ENCODE measurements at places on chromosomes 4 and X.

DNA sequence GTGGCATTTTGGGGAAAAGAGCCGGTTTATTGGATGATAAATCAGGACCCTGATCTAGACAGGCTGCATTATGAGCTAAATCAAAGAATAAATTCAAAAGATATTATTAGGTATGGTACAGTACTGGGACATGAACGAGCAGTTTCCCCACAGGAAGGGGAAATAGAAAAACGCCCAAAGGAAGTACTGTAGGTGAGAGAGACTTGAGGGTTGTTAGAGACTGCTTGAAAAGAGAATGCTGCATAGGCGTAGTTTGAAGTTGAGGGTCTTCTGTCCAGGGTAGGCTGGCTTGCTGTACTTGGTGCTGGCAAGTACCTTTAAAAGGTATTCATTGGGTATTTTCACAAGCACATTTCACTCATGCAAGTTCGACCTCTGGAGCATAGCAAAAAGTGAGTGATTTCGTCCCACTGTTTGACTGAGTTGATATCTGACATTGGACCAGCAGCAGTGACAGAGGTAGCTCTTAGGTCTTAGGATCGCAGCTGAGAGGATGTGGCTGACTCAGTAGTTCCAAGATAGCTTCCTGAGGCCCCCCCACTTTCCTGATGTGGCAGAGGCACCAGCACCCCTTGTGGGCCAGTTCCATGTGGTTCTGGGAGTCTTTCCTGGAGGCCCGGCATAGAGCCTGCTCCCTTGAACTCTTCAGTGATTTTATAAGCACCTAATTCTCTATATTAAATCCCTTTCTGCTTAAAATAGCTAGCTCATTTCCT, 64.3 kb downstream of the TMEM131L start:
- no peak for DNase-seq

DNA sequence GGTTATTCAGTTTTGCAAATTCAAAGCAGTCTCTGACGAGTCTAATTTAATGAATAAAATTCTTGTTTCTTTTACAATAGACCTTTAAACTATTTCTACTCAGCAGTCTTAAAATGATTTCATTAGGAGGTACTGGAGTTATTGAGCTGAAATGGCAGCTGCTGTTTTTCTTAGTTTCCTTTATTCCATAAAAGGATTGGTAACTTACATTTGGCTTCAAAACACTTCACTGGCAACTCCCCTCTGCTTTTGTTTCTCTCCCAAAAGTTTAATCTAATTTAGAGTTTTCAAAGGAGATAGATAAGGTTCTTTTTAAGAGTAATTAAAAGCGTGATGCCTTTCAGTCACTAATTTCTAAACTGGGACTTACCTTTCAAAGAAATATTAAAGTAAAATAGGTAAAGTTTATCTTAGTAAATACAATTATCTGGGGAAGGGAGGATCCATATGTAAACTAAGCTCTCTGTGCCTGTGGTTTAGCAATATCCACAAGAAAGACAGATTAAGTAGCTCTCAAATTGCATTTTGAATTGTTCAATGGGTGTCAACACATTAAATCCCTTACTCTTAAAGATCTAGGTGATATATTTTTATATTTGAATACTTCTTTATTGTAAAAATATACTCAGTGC, 17.1 kb upstream of the PCDH10 start:
- no peak for DNase-seq

DNA sequence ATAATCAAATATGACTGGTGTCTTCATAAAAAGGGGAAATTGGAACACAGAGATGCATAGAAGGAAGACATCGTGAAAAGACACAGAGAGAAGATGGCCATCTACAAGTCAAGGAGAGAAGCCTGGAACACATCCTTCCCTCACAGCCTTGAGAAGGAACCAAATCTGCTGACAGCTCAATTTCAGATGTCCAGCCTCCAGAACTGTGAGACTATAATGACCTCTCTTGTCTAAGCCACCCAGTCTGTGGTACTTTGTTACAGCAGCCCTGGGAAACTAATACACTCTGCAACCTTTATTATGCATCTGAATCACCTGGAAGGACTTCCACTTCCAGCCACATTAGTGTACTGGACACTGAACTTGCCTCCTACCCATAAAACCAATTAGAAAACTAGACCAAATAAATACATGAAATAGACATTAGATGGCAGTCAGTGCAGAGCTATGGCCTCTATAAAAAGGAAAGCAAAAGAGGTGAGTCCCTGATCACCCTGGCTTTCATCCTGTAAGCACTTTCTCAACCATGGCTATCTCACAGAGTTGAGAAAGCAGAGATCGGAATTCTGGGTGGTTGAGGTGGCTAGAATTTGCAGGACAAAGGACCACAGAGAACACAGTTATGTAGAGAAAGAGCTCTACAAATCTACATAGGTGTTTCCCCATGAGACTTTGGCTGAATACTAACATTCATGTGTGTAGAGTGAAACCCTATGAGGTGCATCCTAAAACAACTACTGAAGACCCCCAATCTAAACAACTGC, 25.7 kb downstream of the GAB3 start:
- no peak for DNase-seq

GRCh38 chr4:88791274-88791673, 93.6 kb upstream of the NAP1L5 start:
- DNase-seq = no peak

GRCh38 chr4:155578219-155578618, 88.4 kb upstream of the GUCY1A1 start:
- no peak for DNase-seq

GRCh38 chrX:150698981-150699380, 5.8 kb downstream of the MTMR1 start:
- no peak for DNase-seq

DNA sequence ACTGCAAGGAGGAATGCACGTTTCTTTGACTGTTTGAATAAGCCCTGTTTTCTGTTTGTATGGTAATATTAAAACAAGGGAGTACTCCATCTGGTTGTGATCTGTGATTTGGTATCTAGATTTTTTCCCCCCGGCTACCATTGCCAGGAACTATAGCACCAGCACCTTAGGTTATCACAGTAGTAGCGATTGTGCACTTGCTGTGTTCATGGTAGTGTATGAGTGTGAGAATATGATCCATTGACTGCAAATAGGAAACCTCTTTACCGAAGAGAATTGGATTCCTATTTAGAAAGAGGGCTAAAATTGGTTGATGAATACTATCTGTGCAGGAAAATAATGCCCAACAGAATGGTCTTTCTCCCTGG, 69.9 kb downstream of the LARP7 start:
- DNase-seq = no peak

- DNase-seq = no peak
These were observed 1.5 kb upstream of the CTAG2 start for GRCh38 chrX:154654925-154655324.

DNA sequence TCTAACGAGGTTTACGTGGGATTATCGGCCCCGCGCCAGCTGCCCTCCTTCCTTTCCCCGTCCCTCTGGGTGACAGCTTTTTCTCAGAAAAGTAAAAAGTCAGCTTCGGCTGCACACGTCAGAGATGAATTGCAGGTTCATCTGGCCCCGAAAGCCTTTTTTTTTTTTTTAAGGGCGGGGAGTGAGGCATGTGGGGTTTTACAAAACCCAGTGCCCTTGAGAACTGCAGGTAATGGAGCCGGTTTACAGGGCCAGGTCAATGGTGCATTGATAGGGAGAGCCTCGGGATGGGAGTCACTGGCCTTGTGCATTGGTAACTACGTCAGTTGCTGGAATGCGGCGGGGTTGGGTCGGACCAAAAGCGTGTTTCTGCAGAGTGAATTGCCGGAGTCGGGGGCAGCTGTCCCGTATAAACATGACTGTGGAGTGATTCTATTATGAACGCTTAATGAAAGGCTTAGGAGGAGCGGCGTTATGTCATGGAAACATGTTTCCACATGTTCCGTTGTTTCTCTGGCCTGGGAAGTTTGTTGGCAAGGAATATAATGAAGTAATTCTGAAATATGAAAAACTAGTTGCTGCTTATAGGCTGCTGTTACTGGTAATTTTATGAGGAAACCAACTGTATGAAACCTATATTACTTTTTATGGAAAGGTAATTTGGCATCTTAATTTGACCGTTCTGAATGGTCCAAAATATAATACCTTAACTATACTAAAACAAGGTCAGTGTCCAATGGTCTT, 1.1 kb downstream of the HSPA4L start:
- DNase-seq = no peak

- DNase-seq = no peak
These were observed 210.8 kb downstream of the ARHGAP10 start for GRCh38 chr4:147942729-147943128.

- no peak for DNase-seq
These were observed 136.3 kb upstream of the CXXC4 start for GRCh38 chr4:104631000-104631399.

DNA sequence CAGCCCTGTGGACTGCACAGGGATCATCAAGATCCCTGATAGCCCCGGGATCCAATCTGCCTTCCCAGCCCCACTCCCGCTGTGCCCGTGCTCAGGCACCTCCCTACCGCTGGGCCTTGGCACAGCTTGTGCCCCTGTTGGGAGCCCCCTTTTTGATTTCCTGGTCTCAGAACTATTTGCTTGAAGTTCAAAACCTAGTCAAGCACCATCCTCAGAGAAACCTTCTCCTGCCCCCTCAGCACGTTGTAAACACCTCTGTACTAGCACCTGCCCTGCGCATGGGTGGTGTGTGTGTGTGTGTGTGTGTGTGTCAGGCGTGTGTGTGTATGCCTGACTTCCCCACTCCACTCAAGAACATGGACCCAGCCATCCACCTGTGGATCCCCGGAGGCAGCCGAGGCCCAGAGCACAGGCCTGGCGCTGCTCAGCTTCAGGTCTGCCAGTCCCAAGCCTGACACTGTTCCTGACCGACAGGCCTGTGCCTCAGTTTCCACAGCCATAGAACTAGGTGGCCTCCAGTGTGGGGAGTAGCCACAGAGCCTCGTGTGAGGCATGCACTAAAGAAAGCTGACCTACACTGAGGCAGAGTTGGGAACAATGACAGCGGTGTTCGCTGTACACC, 65.5 kb downstream of the ADRA2C start:
- no peak for DNase-seq

DNA sequence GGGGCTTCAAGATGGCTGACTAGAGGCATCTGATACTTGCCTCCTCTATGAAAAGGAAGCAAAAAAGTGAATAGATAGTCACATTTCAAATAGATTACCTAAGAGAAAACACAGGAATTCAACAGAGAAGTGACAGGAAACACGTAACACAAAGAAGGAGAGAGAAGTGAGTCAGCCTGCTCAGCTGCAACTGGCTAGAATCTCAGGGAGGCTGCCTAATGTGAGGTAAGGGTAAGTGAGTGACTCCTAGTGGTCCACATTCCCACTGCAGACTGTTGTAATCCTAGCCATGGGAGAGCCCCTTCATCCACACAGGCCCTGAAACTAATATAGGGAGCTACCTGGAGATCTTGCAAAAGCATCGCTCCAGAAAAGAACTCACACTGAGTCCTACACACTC, 179.2 kb downstream of the SLC7A11 start:
- DNase-seq = no peak

DNA sequence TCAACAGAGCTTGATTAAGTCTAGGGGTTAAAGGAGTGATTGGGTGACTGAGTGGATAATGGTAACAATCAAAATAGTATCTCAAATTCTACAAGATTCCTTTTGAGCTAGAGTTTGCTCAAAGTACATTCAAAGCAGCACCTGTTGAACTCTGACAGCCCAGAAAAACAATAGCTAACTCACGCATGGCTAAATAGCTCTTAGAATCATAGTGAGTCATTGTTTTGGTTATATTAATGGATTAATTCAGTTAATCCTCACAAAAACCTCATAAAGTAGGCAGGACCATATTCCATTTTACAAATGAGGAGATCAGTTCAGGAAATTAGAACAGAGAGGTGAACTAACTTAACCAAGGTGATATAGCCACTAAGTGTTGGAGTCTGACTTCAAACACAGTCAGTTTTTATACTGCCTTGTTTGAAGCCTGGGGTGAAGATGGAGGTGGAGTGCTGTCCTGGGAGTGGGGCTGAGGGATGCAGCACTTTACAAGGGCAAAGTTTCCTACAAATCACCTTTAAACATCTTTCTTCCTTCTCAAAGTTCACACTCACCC, 35.9 kb upstream of the PPM1K start:
- no peak for DNase-seq

GRCh38 chr4:6601661-6602250, 26.8 kb downstream of the MAN2B2 start:
- DNase-seq = no peak

- no peak for DNase-seq
These were observed 24.1 kb upstream of the FGF16 start for GRCh38 chrX:77422891-77423648.

GRCh38 chr4:18077808-18078207, 56.3 kb upstream of the LCORL start:
- DNase-seq = no peak

DNA sequence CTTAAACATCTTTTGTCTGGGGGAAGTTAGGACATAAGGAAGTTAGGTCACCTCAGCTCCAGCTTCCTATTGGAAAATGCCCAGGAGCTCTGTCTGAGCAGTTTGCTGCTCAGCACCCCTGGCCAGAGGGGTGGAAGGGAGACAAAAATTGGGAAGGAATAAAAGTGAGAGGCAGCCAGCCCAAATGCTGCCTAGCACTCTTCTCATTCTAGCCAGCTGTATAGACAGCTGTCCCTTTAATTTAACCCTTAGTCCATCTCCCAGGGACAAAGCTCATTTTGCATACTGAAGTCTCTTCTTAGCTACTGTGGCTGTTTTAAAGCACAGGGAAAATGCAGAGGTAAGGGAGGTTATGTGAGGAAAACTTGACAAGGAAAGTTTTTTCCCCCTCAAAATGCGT, 89.5 kb upstream of the CITED1 start:
- no peak for DNase-seq

- no peak for DNase-seq
These were observed 165.0 kb downstream of the HEPH start for GRCh38 chrX:66328950-66329596.

GRCh38 chr4:88353324-88353723, 25.3 kb upstream of the HERC6 start:
- DNase-seq = no peak

- DNase-seq = no peak
These were observed 678 bp downstream of the BMP3 start for GRCh38 chr4:81030981-81031791.

- no peak for DNase-seq
These were observed 713 bp upstream of the GATA1 start for GRCh38 chrX:48785540-48786214.

DNA sequence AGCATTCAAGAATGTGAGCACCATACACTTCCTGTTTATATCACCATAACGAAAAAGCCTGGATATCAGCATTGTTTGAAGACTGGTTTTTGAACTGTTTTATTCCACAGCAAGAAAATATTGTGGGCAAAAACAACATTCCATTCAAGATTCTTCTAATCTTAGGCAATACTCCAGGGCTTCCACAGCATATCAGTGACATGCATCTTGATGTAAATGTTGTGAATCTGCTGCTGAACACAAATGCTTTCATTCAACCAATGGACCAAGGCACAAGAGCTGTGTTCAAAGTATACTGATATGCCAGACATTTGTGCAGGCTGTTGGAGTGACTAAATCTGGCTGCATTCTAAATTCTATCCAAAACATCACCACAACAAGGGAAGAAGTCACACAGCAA, 260.1 kb upstream of the ETNPPL start:
- DNase-seq = no peak
